ENCODE measurements at places on chromosomes 3 and 15. TPM values are rescaled to one million over a fixed set of nuclear protein-coding genes. Genes with fewer than 3 reads are reported as not detected.

The UROC1 gene
- total RNA-seq = not detected

The CCDC12 gene
- 60.3 TPM for total RNA-seq

DNA sequence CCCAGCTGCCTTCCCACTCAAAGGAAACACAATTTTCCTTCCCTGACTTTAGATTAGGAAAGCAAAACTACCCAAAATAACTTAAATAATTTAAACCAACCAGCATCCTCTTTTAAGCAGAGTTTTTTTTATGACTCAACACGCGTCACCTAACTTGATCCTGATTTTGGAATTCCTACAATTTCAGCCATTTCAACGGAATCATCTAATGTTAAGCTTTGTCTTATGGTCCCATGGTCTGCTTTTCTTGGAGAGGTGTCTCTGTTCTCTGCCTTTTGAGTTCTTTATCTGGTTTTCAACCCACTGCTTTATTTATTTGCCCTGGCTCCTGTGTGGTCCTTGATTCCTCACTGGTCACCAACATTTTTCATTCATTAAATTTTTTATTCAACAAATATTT, 219.2 kb upstream of the ARHGEF26 start:
- DNase-seq = no peak

DNA sequence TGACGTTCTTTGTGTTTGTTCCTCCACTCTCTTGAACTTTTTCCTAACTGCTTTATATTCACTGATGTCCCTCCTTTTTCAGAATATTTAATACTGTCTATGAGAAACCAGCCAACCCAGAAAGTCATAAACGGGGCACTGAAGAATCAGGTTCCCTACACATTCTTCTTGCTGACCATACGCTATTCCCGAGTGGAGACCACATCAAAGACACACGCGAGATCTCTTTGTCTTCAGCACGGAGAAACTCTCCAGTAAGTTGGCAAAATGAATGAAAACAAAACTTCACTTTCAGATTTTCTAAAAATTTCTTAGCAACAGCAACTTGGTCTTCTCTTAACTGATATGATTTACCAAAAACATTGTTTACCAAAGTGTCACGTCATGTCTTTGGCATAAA, 22.6 kb downstream of the FAM174B start:
- no peak for DNase-seq

The CHRM5 gene
- not detected for total RNA-seq

DNA sequence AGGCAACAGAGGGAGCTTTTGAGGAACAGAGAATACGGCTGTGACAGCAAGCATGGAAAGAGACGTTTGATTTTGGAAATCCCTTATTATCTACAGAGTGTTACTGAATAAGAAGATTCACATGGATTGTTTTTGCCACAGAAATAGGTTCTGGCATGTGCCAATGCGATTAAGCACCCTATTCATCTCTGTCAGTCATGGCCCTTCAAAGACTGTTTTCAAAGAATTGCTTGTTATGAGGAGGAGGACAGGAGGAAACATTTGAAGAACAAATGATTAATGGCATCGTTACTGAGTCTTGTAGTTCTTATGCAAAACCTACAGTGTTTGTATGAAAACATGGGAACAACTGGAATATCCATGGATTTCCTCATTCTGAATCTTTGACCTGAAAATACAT, 86.2 kb downstream of the EPHA6 start:
- DNase-seq = no peak

The CCDC9B gene
- 10.7 TPM for total RNA-seq

DNA sequence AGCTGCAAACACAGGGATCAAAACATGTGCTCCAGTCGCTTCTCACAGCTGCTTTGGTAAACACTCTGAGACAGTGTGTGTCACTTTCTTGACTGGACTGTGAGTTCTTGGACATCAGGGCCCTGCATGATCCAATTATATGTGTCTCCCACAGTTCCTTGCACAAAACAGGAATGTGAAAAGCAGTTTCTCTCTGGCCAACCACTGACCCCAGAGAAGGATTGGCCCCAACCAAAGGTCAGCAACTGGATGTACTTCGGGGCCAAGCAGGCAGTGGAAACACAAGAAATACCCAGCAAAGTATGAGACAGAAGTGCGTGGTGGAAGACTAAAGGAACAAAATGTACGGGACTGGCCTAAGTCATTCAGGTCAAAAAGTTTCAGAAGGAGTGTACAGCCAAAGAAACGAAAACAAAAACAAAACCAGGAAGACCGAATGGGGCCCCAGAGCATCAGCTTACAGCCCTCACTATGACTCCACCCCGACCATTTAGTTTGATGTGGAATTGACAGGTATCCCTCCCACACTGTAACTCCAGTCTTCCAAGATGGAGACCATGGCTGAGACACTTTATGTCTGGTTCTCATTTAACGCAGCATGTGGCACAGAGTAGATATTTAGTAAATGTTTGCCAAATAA, 76.7 kb upstream of the LPP start:
- DNase-seq = no peak

The CCDC54 gene
- not detected for total RNA-seq

DNA sequence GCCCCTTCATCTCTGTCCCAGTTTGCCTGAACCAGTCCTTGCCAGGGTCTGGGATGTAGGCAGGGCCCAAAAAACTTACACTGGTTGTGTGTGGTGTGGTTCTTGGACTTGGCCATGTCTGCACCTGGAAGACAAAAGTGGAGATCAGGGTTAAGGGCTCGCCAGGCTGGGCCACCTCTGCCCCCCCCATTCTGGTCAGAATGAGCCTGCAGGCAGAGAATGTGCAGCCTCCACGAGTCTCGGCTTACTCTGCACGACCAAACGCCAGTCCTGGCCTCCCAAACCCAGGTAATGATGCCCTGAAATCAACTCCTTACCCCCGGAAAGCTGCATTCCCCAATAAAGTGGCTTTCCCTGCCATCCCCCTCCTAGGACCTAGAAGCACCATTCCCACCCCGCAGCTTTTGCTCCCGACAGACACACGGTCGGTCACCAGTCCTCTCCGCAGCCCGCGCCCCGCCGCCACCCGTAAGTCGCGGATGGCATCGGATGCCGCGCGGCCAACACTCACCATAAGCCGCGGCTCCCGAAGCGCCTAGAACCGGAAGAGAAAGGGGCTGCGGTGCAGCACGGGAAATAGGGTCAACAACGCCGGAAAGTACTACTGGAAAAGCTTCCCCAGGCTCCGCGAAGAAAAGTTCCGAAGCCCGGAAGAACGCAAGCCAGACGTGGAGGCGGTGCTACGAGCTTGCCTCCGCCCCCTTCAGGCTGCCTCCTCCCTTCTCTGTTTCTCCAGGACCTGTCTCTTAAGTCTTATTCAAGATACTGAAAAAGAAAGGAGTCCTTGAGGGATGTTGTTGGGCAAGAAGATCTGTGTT, at the start of gene RPL29:
Gene RPL29 (minus strand): TSS at position 550 of the 818 bp plus-strand sequence. CDS start 434 bp downstream, at position 116.
- DNase-seq = peak; percentile 73

The PIF1 gene
- 27.6 TPM for total RNA-seq

The OCA2 gene
- total RNA-seq = not detected

The EBLN2 gene
- 1.7 TPM for total RNA-seq

The CCR8 gene
- total RNA-seq = not detected

DNA sequence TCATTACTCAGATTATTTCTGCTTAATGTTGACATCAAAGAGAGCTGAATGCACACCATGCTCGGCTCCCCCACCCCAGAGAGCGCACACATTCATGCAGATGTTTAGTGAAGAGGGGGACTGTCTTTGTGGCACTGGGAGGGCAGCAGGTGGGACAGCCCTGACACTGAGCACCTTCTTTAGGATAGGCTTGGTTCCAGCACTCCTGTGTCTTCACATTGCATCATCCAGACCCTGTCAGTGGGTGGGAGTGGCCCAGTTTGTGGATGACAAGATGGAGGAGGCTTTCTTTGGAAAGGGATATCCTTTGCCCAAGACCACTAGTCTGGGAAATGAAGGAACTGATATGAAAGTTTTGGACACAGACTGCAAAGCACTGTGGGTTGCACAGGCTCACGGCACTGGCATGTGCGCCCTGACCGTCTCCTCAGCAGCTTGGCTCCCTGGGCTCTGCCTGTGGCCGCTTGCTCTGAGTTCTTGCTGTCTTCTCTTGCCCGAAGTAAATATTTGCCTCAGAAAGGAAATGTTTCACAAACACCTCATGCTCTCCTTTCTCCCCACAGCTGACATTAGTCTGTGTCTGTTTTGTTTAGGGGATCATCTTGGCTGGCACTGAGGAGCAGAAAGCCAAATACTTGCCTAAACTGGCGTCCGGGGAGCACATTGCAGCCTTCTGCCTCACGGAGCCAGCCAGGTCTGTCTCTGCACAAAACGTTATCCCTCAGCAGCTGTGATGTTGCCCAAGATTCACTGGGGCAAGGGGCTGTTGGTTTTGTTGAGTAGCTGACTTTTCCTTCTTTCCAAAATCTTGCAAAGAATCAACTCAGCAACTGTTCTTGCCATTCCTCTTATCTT, 16.6 kb downstream of the ACAD9 start:
- no peak for DNase-seq

DNA sequence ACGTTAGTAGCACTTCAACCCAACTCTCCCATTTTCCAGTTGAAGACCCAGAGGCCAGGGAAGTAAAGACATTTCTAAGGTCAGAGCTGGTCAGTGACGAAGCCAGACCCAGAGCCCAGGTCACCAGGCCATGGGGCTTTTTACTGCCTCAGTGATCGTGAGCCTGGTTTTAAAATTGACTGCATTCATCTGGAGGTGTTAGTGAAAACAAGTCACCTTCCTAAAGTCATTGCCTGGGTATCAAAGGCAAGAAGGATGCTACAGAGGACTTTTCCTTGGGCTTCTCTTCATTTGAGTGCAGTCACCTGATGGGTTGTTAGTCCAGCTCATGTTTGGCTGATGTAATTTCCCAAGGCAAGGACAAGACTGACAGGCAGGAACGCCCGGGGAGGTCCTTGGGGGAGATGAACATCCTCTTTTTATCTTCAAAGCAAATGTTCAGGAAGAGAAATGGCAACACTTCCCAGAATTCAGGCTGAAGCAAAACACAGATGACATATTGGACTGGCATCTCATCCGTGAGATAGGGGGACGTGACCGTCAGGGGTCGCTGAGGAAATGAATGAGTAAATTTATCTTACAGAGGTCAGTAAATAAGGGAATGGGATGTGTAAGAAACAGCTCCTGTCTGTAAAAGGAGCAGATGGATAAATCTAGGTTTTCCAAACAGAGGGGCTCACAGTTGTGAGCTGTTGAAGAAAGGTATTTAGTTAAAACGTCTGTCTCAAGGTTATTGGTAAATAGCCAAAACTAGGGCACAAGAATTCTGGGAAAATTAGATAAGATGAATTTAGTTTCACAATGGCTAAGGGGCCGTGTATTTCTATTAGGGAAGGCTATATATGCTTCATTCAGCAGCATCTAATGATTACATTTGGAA, 201.2 kb downstream of the OPA1 start:
- DNase-seq = no peak

DNA sequence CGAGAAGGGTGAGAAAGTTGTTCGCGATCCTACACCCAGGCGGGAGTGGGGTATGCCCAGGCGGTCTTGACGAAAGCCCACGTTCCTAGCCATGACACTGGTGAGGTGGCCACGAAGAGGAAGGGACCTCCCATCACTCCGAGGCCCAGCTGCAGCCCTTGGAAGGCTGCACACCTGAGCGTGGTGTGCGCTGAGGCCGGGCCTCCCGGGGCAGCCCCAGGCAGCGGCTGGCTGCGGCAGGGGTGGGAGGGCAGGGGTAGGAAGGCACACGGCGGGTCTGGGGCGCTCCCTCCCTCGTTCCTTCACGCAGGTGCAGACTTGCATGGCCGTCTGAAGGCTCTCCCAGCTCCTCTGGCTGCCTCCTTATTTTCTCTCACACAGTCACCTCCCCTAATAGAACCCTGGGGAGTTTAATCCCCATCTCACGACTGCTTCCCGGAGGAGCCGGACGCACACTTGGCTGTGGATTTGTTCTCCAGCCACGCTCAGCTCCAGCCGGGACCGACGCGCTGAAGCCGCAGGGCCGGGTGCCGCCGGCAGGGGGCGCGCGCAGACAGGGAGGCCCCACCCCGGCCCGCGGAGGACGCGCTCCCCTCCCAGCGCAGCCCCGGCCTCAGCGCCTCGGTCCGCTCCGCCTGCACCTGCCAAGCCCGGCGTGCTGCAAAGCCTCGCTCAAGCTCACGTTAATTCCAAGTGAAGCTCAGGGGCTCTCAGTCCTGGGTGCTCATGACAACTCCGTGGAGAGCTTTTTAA, 37.8 kb upstream of the MUC4 start:
- no peak for DNase-seq

The CCR5 gene
- total RNA-seq = not detected

- DNase-seq = no peak
These were observed 22.4 kb upstream of the SMAD6 start for GRCh38 chr15:66679657-66680108.

The RBP2 gene
- total RNA-seq = not detected

GRCh38 chr15:73389539-73389938, 20.8 kb upstream of the HCN4 start:
- DNase-seq = no peak

The SAMD7 gene
- total RNA-seq = not detected

The ZNF35 gene
- 8.3 TPM for total RNA-seq

DNA sequence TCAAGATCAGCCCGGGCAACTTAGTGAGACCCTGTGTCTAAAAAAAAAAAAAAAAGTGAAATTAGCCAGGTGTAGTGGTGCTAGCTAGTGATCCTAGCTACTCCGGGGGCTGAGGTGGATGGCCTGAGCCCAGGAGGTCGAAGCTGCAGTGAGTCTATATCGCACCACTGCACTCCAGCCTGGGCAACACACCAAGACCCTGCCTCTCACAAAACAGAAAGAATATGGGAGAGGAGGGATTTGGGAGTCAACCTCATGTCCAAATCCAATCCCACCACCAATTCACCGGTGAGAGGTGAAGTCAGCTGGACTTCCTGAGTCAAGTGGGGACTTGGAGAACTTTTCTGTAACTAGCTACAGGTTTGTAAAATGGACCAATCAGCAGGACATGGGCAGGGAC, 80.5 kb upstream of the MFGE8 start:
- DNase-seq = no peak

- no peak for DNase-seq
These were observed 334.6 kb upstream of the ATP10A start for GRCh38 chr15:26197719-26198118.

DNA sequence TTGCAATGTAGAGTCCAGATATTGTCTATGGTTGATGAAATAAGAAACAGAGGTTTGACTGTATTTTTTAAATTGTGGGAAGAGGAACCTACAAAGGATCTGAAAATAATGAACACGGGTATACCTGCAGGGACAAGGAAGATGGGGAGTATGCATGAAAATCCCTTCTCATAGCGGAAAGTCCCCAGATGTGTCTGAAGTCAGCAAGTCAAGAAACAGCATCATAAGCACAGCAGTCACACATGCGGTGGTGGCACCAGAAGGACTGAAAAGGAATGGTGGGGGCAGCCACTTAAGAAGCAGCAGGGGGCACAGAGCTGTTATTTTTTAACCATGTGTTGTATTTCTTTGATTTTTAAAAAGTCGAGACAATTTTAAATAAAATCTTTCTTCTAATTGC, 4.7 kb downstream of the MRPS11 start:
- no peak for DNase-seq

The MYL3 gene
- 4.2 TPM for total RNA-seq

The SERF2 gene
- total RNA-seq = 1,163 TPM

The GABRR3 gene
- total RNA-seq = not detected

The POLQ gene
- 9.2 TPM for total RNA-seq

GRCh38 chr3:123655400-123655799, 70.5 kb upstream of the HACD2 start:
- no peak for DNase-seq

The WNT5A gene
- total RNA-seq = 4.4 TPM

Data from epithelial cell of proximal tubule (primary cell).